ENCODE measurements at places on chromosomes 16 and 17.
A peak's percentile ranks its signal among the peaks of the same experiment; 100 is the strongest.

DNA sequence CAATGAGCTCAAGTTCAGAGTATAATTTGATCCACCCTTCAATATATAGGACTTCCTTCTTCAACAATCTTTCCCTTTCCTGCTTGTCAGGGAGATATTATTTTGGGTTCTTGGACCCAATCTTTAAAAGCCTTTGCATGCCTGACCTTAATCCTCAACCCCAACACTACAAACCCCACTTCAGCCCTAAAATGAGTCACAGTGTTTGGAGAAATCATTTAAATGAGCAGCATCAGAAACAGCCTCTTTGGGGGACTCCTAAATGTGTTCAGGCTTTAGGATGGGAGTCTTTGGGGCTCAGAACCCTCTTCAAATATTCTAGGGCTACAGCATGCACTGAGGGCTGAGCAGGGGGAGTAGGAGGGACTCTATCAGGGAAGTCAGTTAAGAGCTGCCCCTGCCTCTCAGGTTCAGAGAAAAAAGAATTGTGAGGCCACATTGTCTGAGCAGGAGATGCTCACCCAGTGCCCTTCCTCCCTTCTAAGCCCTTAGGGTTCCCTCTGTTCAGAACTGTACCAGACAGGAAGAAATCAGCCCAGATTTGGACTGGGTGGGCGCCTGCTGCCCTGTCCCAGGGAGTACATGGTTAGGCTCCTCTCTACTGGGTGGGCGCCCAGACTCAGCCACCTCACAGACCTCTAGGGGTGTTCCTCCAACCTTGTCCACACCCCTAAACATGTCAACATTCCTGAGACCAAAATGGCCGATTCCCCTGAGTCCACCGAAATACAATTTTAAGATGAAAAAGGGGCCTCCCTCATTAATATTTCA, 5.0 kb downstream of the NEUROD2 start:
- no peak for DNase-seq

- no peak for DNase-seq
These were observed 1.1 kb downstream of the C1QTNF1 start for GRCh38 chr17:79024901-79025737.

GRCh38 chr16:28001184-28001583, 62.3 kb downstream of the GSG1L start:
- DNase-seq: no peak

GRCh38 chr16:2429771-2430663, 770 bp downstream of the CCNF start:
- DNase-seq: no peak

GRCh38 chr16:52557236-52557635, 10.3 kb upstream of the TOX3 start:
- DNase-seq: no peak

DNA sequence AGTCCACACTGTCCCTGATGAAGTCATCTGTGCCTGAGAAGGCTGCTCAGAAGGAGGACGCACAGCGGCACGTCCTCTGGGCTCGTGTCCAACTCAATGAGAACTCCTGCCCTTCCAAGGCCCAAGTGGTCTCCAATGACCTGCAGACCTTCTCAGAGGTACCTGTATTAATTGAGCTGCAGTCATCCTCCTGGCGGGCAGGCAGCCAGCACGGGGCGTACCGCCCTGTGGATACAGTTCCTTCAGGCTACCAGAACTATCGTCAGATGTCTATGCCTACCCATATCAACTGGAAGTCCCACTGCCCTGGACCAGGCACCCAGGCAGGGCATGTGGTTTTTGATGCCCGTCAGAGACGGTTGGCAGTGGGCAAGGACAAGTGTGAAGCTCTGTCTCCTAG, 2.9 kb upstream of the TMEM102 start:
- no peak for DNase-seq

GRCh38 chr16:88851616-88852015, 5.1 kb downstream of the GALNS start:
- DNase-seq: no peak

GRCh38 chr16:67137605-67138004, 13.2 kb downstream of the B3GNT9 start:
- no peak for DNase-seq

DNA sequence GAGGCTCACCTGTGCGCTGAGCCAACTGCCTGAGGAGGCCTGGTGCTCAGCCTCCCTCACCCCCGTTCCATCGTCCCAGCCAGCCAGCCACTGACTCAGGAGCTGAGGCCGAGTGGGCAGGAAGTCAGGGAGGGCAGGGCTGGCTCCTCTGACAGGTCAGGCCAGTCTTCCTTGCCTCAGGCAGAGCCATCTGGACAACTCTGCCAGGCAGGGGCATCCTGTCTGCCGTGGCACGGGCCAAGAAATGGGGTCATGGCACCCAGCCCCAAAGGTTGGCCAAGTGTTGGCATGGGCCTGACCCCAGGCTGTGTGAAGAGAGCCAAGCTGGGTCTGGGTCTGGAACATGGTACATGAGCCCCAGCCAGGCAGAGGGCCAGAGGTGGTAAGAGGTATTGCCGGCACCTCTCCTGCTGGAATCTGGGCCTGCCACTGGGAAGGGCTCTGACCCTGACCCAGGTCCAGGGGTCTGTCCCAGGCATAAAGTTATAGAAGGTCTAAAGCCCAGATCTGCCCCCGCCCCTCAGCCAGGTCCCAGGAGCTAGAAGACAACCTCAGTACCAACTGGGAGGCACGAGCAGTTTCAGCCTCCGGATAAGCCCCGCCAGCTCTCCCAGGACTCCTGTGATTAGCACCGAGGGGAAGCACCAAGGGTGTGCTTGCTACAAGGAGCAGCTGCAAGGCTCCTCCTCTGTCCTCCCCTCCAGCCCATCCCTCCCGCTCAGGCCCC, 2.5 kb upstream of the VASN start:
- no peak for DNase-seq

- peak; percentile 77 for DNase-seq
These were observed 21.6 kb upstream of the PHOSPHO1 start for GRCh38 chr17:49252148-49252695.

DNA sequence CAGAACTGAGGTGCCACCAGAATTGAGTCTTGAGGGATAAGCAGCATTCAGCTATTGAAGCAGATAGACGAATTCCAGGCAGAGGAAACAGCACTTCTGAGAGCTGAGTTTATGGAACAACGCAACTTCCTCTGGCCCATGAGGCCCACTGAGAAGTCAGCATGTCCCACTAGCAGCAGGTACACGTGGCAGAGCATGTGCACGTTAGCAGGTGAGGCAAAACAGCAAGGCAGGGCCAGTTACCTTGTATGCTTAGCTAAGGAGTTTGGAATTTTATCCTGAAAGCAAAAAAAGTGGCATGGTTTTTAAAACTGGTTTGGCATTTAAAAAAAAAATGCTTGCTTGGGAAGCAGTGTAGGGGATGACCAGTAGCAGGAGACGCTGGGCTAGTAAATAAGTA, 305.6 kb downstream of the CPPED1 start:
- DNase-seq: no peak

DNA sequence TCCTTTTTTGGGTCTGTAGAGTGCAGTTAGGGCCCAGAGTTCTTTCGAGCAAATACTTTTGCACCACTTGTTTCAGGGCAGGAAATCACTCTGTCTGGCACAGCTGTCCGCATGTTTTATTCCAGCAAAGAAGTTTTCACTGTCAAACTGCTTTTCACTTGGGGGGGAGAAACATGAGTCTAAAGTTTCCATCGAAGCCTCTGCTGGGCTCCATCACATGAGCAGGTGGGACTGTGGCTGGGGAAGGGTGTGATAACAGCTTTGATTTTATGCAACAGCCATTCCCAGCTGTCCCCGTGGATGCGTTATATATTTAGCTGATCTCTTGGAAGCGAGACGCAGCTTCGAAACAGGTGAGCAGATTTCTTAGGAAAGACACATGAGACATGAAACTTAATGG, 288.6 kb downstream of the SNX29 start:
- no peak for DNase-seq

GRCh38 chr17:7754656-7755055, 37.1 kb downstream of the DNAH2 start:
- DNase-seq: no peak

DNA sequence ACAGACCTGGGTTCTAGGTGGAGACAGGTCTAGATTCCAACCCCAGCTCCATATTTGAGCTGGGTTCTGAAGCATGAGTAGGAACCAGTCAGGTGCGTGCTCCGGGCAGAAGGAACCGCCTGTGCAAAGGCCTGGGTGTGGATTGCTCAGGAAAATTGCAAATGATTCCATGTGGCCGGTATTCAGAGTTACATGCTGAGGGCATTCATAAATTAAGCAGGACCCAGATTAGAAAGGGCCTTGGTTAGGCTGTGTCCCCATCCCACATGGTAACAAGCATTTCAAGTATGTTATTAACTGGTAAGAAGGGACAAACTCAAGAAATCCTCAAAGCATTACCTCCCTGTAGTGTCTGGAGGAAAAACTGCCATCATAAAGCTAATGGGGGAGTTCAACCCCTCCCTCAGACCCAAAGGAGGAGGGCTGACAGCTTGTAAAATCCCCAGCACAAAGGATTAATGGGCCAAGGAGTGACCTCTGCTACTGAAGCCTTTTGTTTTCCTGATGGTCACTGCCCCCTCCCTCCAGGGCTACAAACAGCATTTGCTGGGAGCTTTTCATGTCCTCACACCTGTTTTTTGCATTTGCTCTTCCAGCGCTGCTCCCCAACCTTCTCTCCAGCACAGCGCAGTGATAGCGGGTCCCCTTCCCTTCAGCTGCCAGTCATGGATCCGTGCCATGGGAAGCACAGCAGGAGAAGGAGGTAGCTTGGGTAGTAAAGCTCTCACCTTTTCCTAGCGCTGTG, 218.0 kb downstream of the C16orf95 start:
- no peak for DNase-seq

- DNase-seq: no peak
These were observed 43.2 kb downstream of the RPH3AL start for GRCh38 chr17:309361-309888.

- no peak for DNase-seq
These were observed 9.5 kb downstream of the IRF8 start for GRCh38 chr16:85908444-85908843.

DNA sequence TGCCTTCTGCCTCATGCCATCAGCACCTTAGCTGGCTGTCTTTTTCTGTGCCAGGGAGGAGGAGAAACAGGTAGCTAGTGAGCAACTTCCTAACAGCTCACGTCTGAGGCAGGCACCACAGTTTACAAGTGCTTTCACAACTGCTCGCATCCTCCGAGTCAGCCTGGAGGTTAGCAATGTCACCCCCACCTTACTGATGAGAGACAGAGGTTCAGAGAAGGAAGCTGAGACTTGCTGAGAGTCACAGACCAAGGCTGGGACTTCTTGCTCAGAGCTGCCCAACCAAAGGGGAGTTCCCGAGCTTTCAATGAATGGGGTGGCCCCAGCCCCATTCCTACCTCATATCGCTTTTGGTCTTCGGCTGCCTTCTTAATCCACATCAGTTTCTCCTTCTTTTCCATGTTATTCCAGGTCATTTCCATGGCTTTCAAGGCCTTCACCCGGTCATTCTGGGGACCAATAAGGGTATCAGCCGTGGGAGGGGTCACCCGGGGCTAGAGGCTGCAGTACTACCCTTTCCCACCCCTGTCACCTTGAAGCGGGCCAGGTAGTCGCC, 9.6 kb downstream of the UBTF start:
- DNase-seq: no peak

- DNase-seq: peak; percentile 49
These were observed 15.4 kb upstream of the MYO18A start for GRCh38 chr17:29195465-29196081.

DNA sequence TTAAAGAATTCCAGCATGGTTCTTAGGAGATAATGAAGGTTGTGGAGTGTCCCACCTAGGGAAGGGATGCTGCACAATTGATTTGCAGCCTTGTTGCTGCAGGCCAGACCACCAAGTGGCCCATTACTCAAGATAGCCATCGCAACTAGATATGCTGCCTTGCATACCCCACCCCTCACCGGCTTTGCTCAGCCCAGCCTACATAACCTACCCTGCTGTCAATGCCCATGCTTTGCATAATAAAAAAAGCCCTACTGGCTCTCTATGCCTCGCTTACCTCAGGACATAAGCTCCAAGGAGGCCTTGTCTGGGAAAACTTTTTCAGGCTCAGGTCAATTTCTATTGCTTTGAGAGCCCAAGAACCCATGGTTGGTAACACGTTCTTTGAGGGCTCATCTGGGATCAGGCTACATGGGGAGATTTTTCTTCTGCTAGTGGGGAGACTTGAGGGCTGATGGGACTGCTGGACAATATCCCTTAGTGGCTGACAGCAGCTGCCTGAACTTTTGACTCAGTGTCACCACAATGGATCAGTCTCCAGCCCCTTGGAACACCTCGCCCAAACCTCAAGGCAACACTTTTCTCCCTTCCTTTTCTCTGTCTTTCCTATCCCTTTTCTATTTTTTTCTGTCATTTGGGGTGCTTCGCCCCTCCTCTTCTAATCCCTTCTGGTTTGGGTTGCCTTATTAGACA, 38.3 kb downstream of the SCPEP1 start:
- no peak for DNase-seq

- DNase-seq: no peak
These were observed 124.2 kb downstream of the TMEM132E start for GRCh38 chr17:34703533-34703932.

DNA sequence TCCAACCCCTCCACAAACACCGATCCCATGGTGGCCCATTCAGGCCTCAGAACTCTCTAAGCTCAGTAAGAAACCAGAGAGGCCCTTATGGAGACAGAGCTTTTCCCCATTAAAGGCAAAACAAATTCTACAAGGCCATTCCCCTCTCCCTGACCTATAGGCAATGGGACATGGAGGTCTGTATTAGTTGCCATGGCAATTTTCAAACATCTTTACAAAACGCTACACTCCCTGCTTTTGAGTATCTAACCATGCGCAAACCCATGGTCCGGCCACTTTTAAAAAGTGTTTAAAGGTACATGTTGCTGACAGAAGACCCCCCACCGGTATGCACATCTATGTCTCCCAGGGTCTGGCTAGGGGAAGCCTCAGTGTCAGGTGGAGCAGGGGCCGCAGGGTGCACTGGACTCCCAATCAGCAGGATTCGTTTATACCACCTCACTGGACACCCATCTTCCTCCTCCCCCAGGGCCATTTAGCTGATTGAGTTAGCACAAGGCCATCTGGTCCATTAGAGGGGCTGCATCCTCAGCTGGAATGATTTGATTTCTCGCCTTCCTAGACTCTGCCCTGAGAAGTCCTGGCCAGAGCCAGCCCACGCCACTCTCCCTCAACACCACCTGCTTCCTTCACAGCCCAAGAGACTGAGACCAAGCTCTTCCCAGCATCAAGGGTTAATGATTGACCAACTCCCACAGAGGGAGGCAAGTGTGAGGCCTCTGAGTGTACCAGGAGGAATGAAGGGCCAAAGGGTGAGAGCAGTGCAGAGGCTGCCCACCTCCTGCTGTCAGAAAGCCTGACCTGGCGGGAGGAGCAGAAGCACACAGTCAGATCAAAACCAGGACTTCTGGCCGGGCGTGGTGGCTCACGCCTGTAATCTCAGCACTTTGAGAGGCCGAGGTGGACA, 10.9 kb downstream of the ACLY start:
- no peak for DNase-seq
